T follicular helper cell (primary cell): ENCODE measurements at places on chromosomes 6 and 20.

- no peak for DNase-seq
Observed at GRCh38 chr6:164114051-164114450, 699.5 kb downstream of the QKI start.

GRCh38 chr6:94217836-94218235, 798.5 kb upstream of the EPHA7 start:
- DNase-seq = no peak

DNA sequence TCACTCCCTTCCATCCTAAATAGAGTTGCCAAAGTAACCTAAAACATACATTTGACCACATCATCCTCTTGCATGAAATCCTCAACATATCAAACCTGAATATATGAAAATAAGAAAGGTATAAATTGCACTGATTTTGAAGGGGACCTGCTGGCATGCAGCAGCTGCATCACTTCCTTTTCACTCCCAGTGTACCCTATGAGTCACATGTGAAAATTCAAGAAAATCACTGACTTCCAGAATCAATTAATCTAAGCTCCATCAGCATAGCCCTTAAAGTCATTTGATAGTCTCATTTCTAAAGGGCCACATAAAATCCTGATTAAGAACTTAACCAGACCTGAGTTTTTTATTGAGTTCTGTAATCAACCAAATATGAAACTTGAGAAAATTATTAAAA, 24.3 kb downstream of the SNX14 start:
- DNase-seq = no peak

DNA sequence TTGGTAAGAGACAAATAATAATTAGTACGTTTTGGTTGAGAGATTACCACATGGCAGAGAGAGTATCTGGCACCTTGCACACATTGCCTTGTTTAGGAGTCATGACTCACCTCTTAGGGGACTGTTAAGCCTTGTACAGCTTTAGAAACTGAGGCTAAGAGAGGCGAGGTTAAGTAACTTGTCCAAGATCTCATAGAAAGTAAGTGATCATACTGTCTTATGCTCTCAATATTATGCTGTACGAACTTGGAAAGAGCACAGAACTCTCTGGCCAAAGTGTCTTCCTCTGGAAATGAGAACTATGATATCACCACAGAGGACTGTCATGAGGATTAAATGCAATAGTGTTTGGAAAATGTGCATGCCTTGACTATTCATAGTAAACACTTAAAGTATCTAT, 249.0 kb downstream of the UTRN start:
- no peak for DNase-seq
